ENCODE measurements at places on chromosomes 3 and 15.
A peak's percentile ranks its signal among the peaks of the same experiment; 100 is the strongest.

DNA sequence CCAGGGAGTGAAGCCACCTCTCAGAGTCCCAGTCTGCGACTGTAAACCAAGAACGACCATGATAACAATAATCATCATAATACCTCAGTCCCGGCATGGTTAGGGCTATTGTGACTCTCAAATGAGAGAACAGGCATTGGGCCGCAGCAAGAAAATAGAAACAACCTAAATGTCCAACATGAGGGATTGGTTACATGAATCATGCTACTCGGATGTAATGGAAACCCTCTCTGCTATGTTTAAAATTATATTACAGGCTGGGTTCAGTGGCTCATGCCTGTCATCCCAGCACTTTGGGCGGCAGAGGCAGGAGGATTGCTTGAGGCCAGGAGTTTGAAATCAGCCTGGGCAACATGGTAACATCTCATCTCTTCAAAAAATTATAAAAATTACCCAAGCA, 2.8 kb downstream of the CPN2 start:
- DNase-seq: no peak

- no peak for DNase-seq
These were observed 128.8 kb downstream of the SMAD6 start for GRCh38 chr15:66830823-66831222.

DNA sequence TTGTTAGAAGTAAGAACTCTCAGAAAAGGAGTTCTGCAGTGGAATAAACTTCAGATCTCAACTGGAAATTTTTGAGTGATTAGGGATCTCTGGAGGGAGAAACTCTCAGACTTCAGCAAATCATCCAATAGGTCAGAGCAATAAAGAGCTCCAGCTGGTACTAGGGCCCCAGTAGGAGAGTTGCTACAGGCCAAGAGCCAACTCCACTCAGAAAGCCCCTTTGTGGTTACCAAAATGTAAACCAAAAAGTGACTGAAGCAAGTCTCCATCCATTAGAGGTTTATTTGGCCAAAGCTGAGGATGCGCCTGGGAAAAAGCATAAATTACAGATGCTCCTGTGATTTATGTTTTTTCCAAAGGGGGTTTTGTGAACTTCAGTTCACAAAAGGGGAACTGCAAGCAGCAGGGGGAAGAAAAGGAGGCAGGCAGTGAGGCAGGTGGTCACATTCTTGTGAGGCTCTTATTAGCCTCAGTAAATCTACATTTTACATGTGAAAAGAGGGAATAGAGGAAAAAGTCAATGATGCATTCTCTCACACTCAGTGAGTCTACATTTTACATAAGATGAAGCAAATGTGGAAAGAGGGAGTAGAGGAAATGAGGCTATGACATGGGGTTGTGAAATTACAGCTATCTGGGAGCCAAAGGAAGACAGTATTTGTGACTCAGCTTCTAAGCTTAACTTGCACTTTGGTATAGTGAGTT, 92.4 kb upstream of the DAZL start:
- no peak for DNase-seq

GRCh38 chr3:127038466-127038865, 55.6 kb downstream of the PLXNA1 start:
- DNase-seq: no peak

- DNase-seq: no peak
These were observed 146.6 kb downstream of the ATP10A start for GRCh38 chr15:25716414-25717126.

DNA sequence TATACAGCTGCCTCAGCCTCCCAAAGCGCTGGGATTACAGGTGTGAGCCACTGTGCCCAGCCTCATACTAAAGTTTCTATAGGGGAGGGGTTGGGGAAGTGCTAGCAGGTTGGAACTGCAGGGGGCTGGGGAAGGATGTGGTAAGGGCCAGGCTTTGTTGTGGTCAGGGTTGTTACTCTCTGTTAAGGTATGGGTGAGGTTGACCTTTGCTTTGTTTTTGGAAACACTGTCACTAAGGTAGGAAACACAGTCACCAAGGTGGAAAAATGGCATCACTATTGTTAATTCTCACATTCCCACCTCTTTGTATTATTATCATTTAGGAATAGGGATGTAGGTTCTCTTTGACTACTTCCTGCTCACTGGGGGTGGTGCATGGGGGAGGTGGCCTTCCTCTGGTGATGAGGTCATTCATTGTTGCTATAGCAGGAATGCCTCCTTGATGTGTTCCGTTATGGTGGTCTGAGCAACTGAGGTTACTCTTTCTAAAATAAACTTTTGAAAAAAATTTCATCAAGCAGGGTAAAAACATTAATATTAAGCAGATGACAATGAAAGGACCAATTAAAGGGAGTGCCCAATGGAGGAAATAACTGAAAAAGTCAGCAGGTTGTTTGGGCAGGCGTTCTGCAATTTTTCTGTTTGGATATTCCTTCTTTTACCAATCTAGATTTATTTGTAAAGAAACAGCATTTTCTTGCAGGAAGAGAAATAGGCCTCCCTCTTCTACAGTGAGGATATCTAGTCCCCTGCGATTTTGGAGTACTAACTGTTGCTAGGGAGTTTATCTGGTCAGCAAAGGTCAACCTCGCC, 150.5 kb downstream of the WDR76 start:
- no peak for DNase-seq

DNA sequence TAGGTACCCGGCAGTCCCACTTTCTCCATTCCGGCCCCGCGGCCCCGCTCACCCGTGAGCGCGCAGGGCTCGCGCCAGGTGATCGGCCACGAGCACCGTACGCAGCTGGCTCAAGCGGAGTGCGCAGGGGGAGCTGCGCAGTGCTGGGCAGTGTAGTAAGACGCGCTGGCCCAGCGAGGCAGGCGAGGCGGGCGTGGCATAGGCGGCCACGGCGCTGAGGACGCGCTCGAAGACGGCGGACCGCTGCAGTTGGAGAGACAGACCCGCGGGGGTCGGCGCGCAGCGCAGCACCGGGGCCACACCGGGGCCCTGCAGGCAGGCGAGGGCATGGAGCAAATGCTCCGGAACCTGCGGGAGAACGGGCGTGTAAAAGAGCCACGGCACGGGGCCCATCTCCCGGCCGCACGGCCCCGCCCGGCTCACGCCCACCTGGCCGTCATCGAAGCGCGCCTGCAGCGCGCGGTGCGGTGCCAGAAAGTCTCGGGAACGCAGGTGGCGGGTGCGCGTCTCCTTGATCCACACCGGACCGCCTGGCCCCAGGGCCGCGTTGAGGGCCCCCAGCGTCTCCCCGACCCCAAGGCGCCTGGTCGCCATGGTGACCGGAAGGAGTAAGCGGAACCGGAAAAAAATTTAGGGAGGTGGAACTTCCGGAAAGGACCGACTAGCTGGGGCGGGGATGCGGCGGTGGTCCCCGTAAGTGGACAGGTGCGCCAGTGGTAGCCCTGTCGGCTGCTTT, at the start of gene DALRD3:
Gene DALRD3 (minus strand): TSS at position 610 of the 736 bp plus-strand sequence. CDS start 16 bp downstream, at position 594.
- peak; percentile 72 for DNase-seq

GRCh38 chr3:187623285-187623814, 46.8 kb downstream of the SST start:
- no peak for DNase-seq

GRCh38 chr15:27260523-27260922, 289.5 kb downstream of the GABRG3 start:
- no peak for DNase-seq

DNA sequence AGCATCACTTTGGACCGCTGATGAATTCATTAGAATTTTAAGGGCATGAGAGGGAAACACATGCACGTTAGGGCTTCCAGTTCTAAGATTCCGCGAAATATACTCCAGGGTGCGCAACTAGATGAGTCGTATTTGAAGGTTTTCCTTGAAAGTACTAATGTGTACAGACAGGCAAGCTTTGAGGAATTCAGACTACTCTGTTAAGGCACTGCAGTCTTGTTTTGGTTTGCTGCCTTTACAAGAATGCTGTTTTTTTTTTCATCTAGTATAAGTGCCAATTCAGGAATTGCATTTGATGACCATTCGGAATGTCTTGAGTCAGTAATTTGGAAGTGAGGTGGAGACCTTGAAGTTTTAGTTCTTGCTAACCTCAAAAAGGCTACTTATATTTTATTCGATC, 19.1 kb downstream of the TRNT1 start:
- no peak for DNase-seq

DNA sequence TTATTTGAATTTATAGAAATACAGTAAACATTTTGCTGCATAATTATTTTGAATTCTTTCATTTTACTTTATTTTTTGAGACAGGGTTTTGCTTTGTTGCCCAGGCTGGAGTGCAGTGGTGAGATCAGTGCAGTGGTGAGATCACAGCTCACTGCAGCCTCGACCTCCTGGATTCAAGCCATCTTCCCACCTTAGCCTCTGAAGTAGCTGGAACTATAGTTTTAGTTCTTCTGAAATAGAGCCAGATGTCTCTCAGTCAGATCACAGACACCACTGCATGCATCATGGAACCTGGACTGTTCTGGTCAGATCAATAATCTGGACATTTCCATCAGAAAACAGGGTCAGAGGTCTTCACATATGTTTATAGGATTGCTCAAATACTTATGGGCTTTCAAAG, 7.9 kb downstream of the RPLP1 start:
- no peak for DNase-seq

DNA sequence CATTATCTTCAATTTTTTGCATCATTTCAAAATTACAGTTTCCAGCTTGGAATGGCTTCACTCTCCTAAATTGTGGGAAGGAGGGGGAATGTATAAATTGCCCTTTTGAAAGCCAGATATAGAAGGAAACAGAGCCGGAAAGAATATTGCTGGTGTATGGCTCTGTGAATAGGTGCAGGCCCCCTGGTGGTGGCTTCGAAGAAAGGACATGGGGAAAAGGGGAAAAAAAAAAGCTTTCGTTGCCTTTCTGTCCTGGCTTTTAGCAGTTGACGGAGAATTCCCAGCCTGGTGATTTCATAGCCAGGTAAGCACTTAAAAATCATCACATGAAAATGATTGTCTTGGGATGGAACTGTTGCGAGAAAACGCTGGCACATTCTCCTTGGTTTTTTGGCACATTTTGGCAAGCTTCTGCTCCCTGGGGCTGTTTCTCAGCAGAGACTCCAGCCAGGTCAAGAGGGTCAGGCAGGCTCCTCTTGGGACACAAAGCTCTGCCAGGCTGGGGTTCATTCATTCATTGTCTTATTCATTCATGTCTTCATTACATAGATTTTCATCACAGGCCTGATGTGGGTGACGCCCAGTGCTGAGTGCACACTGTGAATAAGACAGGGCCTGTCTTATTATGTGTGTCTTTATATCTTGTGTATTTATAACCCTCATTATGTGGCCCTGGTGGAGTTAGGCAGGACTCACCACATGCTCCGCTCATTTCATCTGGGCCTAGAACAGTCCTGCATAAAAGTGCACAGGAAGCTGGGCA, 300.0 kb upstream of the TPM1 start:
- DNase-seq: no peak

GRCh38 chr3:172347895-172348679, 100.2 kb downstream of the GHSR start:
- DNase-seq: peak; percentile 12

- no peak for DNase-seq
These were observed 30.2 kb downstream of the NR2F2 start for GRCh38 chr15:96360581-96361308.

- DNase-seq: peak; percentile 72
These were observed 16.4 kb downstream of the CLK3 start for GRCh38 chr15:74631935-74632560.

DNA sequence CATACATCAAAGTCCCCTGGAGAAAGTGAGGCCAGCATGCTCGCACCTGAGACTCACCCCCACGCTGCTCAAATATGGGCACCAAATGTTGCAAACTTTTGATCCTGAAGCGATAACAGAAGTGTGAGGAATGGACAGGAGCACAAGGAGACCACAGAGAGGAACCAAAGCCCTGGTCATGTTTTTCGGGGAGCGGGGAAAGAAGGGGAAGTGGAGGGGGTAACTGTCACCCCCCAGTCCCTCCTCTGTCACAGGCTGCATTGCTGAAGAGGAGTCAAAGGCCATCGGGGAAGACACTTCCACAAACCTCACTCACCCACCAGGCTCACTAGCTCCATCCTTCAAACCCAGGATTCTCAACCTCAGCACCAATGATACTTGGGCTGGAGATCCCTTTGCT, 182.4 kb downstream of the UACA start:
- no peak for DNase-seq

DNA sequence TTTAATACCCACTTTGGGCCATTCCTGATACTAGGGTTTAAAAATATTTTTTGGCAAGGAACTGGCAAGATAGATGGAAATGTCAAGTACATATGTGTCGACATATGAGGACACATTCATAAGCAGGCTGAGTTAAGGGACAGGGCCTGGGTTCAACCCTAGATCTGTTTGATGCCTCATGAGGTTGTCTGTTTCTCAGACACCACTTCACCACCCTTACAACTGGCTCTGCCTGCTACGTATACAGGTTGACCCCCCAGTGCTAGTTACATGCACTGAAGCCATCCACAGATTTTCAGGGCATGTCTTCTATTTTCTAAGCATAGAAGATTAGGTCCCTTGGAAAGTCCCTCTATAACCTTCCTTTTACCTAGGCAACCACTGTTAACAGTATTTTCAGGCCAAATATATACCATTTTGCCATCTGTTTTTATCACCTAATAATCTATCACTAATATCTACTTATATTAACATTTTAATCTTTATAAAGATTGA, 296.7 kb downstream of the PLCL2 start:
- no peak for DNase-seq

DNA sequence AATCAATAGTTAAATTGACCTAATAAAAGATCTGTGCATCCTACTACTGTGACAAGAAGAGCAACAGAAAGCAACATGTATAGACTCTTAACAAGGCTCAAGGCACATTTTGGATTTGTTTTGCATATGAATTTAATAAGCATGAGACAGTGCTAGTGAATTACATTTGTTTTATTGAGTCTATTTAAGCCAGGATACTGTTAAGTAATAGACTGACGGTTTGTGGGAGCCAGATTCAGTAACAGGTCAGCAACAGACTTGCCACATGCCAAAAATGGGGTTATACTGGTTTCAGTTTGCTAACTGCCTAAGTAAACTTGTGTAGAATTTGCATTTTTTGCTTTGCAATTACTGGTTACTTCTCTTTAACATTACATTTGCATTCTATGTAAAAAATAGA, 54.0 kb downstream of the MBNL1 start:
- DNase-seq: no peak

DNA sequence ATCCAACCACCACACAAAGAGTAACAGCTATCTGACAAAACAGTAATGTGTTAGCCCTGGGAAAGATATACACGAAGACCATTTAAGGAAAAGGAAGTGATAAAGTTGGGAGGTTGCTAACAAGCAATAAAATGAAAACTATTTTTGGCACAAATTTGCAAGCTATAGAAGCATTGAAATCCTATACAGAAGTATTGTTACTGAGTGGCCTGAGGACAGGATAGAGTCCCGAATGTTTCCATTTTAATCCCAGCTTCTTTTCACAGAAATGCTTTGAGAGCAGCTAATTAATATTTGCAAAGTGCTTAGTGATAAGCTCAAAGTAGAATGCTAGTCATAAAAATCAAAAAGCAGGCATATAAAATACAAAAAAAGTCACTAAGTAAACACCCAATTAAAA, 51.5 kb downstream of the RAD18 start:
- no peak for DNase-seq

All from head of caudate nucleus (tissue), 42 donors.